ENCODE measurements at places on chromosomes 3 and 15.
A peak's percentile ranks its signal among the peaks of the same experiment; 100 is the strongest.

- no peak for DNase-seq
Measured at GRCh38 chr3:171121801-171122200, 95.3 kb upstream of the SLC2A2 start.

DNA sequence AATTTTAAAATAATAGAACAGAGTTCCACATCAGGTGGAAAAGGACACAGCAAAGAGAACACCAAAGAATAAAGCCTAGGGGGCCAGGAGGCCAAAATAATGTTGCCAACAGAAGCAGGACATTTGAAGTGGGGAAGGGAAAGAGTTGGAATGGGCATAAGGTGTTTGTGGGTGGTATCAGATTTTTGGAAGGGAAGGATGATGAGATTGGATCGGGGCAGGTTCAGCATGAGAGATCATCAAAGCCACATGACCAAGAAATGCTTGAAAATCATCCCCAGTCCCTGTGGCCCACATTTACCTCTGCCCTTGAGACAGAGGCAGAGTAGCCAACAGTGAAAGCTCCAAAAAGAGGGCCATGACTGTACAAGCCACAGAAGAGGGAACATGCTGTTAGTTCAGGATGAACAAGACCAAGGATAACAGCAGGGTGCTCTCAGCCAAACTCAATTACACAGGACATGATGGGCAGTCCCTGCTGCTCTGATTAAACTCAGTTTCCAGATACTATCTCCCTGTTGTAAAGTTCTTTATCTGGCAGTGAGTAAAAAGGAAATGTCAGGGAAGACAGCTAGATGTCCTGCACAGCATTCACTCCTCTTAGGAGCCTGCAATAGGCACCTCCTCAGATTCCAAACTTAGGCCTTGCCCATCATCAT lies 32.5 kb downstream of the RAB27A start:
- no peak for DNase-seq

DNA sequence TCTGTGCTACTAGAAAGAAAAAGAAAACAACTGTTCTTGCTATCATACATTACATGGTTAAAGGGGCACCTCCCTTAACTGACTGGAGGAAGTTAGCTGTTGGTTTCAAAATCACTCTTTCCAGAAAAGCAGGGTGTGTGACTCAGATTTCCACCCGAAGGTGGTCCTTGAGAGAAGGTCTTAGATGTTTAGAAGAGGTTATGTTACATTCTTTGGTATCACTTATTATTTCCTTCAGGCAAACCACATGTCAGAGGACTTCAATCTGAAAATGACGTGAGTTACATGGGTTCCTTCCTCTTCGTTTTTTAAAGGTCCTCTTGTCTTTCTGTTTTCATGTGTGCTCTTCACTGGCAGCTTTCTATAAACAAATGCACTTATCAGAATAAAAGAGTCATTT lies 307.9 kb upstream of the CBLB start:
- DNase-seq, result peak; percentile 80

DNA sequence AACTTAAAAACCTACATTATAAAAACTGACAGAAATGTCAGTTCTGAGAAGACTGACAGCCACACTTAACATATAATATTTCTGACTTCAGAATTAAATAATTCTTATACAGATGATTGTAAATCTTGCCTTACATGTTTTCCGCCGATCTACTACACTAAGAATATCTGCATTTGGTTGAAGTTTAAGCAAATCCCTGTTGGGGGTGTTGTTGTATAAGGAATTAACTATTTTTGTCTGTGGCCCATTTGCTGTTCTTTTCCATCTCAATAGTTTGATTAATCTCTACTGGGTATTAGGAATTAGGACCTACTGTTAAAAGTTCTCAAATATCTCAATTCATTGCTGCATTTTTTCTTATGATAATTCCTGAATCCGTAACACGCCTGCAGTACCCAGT lies 838.3 kb upstream of the ROBO1 start:
- no peak for DNase-seq

- no peak for DNase-seq
Measured at GRCh38 chr3:32321095-32321790, 70.4 kb upstream of the CMTM7 start.

DNA sequence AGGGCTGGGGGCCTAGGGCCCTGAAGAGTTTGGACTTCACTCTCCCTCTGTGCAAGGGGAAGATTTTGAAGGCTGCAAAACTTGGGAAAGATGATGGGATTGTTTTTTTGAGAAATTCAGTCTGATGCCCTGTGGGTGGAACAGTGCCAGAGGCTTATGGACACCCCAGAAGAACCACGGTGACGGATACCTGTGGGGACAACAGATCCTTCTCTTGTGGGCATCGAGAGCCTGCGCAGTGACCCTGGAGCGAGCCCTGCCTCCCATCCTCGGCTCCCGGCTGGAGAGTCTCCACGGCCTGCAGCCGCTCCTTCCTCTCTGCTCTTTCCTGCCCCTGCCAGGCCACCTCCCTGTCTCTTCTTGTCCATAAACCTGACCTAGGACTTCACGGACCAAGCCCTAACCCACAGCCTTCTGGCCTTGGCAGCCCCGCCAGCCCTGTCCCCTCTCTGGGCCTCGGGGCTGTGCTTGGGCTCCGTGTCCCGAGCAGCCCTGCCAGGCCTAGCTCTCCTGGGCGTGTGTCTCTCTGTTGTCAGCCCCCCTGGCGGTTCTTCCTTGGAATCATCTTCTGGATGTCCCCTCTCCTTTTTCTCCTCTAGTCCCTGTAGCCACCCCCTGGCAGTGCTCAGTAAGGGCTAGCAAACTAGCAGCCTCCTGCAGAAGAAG lies 98.4 kb downstream of the VGLL4 start:
- no peak for DNase-seq

GRCh38 chr3:186453531-186453930 lies 90.6 kb downstream of the CRYGS start:
- no peak for DNase-seq

DNA sequence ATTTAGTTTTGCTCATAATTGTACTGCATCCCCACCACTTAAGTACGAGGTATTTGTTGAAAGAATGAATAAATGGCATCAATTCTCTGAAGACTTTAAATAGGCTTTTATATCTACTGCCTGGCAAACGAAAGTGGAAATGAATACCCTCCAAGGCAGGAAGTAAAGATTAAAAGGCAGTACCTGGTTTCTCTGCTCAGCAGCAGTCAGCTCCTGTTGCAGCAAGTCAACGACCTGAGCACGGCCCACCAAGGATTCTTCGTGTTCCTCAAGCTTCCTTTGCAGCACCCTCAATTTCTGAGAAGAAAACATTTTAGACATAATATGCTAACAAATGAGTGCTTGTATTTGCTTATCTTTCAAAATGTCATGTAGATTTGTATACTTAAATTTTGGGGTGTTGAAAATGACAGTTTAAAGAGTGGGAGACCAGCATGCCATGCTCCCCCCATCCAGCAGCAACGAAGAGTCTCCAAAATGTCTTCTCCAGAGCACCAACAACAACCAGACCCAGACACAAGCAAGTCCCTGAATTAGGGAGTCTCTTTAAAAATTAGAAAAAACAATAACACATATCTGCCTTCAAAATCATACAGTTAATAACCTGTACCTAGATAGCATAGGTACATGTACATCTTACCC lies 31.2 kb downstream of the GOLGB1 start:
- DNase-seq, result no peak

DNA sequence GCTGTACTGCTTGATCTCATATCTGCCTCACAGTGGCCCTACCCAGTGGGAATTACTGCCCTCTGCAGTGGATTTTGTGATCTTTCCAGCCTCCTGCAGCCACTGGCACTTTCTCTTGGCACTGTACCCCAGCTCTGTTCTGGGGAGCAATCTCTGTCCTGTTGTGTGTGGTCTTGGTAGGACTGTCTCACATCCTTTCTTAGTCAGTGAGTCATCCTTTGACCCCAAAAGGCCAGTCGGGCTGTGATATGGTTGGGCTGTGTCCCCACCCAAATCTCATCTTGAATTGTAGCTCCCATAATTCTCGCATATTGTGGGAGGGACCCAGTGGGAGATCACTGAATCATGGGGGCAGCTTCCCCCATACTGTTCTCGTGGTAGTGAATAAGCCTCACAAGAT lies 133.3 kb upstream of the TPM1 start:
- no peak for DNase-seq

DNA sequence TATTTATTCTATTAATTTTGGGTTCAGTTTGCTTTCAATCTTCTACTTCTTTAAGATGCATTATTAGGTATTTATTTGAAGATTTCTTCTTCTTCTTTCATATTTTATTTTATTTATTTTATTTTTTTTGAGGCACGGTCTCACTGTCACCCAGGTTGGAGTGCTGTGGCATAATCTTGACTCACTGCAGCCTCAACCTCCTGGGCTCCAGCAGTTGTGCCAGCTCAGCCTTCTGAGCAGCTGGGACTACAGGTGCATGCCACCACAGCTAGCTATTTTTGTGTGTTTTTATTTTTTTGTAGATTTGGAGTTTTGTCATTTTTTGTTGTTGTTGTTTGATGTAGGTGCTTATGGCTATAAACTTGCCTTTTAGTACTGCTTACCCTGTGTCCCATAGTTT lies 543.2 kb upstream of the SGO1 start:
- DNase-seq, result no peak

- no peak for DNase-seq
Measured at GRCh38 chr3:2921903-2922302, 188.3 kb downstream of the IL5RA start.

DNA sequence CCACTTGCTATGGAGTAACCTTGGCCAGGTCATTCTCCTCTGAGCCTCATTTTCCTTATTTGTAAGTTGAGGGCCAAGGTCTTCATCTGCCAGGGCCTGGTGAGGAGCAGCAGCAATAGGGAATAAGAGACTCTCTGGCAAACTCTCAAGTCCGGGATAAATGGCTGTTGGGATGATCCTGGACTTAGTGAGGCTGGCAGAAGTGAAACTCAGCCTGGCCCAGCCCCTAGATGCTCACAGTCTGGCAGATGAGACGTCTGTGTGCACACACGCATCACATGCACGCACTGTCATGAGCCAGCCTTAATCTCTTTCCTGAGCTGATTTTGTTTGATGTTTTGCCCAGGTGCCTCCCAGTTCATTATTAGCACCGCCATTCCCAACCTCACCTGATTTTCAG lies 26.8 kb downstream of the SLC6A6 start:
- no peak for DNase-seq

GRCh38 chr15:42358141-42358540 lies 1.2 kb upstream of the CAPN3 start:
- DNase-seq, result no peak

- no peak for DNase-seq
Measured at GRCh38 chr3:14685179-14685578, 10.2 kb downstream of the C3orf20 start.

All from natural killer cell treated with Interleukin-12 subunit alpha and Interleukin-12 subunit beta and Interleukin-15 and Interleukin-18, amount 100 ng/mL, for 72 hours (primary cell).